GM13976 (cell line): ENCODE measurements at places on chromosomes 4 and X.

DNA sequence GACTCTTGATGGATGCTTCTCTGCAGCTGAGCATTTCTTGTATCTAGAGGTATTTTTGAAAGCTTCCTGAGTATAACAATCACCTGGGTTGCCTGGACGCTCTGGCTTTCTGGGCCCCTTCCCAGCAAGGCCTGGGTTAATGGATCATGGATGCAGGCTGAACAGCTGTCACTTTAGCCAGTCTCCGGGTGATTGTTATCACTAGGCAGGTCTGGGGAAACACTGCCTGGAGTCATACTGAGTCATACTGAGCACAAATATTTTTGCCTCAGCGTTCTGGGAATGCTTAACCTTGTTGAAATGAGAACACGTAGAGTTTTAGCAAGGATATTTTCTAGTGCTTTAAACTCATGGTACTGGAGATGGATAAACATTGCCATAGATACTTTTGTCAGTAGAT, 102.6 kb downstream of the PHEX start:
- no peak for DNase-seq

DNA sequence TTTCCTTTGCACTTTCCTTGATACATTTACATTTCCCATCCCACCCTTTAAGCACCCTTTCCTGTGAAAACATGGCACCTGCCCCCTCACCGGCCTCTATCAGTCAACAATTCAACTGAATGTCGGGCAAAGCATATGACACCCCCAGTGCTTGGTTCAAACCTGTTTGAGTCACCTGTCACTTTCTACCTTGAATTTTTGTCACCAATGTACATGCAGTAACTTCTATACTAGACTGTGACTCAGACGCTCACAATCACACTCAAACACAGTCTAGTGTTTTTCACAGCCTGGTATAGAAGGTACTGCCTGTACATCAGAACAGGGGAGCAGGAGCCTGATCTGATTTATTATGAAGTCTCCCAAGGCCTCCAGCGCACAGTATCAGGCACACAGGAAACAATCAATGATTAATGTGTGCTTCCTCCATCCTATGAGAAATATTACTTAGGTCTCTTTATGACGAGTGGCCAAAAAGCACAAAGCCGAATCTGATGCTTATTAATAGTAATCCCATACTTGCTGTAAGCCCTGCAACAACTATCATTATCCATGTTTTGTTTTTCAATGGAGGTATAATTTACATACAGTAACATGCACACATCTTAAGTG, 49.2 kb upstream of the FAM9C start:
- no peak for DNase-seq

GRCh38 chr4:126687655-126688358, 945.0 kb upstream of the INTU start:
- no peak for DNase-seq

- no peak for DNase-seq
Observed at GRCh38 chr4:19557161-19557560, 694.5 kb upstream of the SLIT2 start.

GRCh38 chr4:38241541-38241940, 281.3 kb downstream of the PTTG2 start:
- no peak for DNase-seq

DNA sequence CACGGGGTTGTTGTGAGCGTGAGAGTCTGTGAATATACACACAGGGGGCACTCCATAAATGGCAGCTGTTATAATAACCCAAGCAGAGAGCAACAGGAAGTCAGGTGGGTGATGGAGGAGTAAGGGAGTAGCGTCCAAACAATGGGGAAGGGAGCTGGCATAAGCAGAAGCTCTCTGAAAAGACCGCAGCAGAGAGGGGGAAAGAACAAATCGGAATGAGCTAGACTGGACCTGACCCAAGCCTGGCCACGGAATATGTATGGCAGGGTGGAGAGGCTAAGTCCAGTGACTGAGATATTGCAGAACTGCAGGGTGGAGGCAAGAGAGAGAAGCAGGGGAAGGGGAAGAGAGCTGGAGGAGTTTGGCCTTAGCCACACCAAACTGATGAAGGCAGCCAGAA, 6.5 kb upstream of the GJB1 start:
- DNase-seq, result no peak

GRCh38 chr4:82268826-82269193, 105.0 kb downstream of the HNRNPD start:
- DNase-seq, result no peak

GRCh38 chrX:56233682-56234081, 1.5 kb downstream of the KLF8 start:
- peak; percentile 31 for DNase-seq

DNA sequence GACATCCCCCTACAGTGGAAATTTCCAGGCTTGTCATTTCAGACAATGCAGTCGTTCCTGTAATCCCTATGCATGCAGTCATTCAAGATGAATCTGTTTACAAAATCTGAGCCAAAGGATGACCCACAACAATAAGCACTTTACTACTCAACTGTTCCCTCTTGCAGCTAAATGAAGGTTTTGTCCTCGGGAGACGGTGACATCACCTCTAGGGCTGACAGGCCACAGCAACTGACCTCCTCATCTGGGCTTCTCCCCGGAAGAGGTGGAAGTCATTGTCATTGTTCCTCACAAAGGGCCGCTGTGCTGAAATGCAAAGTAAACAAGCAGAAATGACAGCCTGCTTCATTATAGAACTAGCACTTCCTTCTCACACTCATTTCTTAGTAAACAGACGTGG, 29.2 kb downstream of the CLRN2 start:
- no peak for DNase-seq

- DNase-seq, result no peak
Observed at GRCh38 chr4:168841000-168841671, 168.9 kb downstream of the CBR4 start.

- no peak for DNase-seq
Observed at GRCh38 chr4:152344001-152344400, 191.9 kb downstream of the FBXW7 start.

DNA sequence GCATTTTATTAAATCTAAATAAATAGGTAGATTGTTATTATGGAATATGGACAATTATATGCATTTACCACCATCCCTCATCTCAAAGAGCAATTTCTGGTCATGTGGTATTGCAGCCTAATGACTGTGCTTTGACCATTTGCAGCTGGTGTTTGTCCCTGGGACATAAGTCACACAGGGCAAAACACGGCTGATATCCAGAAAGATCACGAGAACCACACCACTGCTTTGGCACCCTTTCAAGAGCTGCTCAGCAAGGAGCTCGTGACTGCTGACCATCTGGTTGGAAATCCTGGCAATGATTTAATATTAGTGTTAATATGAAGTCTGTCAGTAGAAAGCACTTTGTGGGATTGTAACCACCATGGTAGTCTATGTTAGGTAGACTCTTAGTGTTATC, 545.0 kb downstream of the GBA3 start:
- no peak for DNase-seq

GRCh38 chrX:155998116-155998515, 620 bp downstream of the IL9R start:
- DNase-seq, result no peak

- DNase-seq, result no peak
Observed at GRCh38 chrX:10393899-10394298, 226.5 kb downstream of the MID1 start.

DNA sequence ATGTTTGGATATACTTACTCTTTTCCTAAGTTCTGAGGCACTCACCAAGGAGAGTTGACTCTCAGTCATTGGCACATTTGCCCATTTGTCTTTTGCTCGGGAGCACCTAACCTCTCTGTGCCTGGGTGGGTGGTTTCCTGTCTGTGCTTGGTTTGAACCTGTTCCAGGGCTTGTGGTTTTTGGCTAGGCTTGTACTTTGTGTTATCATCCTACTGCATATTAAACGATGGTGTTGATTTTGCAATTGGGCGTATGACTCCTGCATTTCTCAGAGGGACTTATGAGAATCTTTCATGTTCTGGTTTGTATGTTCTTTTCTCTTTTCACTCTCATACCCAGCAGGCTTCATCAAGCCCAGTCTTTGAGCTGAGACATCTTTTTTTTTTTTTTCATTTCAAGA, 161.7 kb downstream of the BTC start:
- no peak for DNase-seq

GRCh38 chr4:77367638-77368037, 210.6 kb downstream of the CCNG2 start:
- no peak for DNase-seq

GRCh38 chr4:62644372-62644771, 1444.2 kb downstream of the ADGRL3 start:
- no peak for DNase-seq

DNA sequence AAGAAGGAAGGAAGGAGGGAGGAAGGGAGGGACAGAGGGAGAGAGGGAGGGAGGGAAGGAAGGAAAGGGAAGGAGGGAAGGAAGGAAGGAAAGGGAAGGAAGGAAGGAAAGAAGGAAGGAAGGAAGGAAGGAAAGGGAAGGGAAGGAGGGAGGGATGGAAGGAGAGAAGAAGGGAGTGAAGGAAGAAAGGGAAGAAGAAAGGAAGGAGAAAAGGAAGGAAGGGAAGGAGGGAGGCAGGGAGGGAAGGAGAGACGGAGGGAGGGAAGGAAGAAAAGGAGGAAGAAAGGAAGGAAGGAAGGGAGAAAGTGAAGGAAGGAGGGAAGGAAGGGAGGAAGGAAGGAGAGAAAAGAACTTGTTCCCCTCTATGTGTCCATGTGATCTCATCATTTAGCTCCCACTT, 465.0 kb downstream of the KCTD8 start:
- DNase-seq, result no peak
